OCI-M1 (cell line): ENCODE measurements at places on chromosomes 5 and 9.

- DNase-seq: no peak
These were observed 124.4 kb upstream of the MSX2 start for GRCh38 chr5:174599992-174600391.

GRCh38 chr5:33281431-33281843, 159.3 kb upstream of the TARS1 start:
- no peak for DNase-seq

GRCh38 chr9:89719202-89719601, 114.4 kb downstream of the GADD45G start:
- DNase-seq: no peak

DNA sequence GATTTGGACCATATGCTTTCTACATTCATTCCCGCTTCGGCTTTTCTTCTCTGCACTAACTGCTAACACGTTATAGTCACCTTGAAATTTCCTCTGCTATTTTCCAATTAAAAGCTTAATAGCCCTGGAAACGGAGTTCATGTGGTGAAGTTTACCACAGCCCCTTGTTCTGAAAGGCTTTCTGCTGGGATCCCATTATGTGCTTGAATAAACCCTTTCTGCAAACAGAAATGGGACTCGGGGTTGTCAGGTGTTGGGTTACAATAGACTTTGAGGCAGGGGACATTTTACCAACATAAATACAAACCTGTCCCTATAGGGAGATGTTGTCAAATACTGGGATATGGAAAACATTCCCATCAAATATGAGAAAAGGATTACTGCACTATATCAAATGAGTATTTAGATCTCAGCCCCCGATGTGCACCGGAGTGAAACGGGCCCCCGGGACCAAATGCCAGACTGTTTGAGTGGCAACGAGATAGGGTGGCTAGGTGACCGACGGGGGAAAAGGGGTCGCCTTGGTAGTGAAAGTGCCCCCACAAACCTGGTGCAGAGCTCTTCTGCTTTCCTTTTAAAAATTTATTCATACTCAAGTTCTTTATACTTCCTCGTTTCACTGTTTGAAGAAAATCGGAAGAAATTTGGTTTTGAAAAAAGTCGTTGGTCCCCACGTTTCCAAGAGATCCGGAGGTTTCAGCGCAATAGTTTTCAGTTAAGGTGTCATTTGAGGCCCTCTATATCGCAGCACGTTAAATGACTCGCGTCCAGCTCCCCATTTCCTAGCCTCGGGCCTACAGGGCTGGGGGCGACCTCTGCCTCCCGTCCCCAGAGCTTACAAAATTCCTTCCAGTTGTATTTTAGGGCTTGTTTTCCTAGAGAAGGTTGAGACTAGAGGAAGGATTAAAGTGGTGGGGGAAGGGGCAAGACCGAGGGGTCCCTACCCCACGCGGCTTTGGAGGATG, 2.1 kb upstream of the DMRT3 start:
- no peak for DNase-seq

DNA sequence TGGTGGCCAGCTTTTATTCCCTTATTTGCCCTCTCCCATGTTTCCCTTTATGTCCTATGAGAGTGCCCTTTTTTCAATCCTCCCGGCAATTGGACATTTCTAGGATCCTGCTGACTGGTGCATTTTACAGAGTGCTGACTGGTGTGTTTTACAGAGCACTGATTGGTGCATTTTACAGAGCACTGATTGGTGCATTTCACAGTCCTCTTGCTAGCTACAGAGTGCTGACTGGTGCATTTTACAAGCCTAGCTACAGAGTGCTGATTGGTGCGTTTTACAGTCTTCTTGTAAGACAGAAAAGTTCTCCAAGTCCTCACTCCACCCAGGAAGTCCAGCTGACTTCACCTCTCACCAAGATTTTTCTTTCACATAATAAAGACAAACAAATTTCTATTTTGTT, 15.4 kb upstream of the FANCC start:
- DNase-seq: no peak

DNA sequence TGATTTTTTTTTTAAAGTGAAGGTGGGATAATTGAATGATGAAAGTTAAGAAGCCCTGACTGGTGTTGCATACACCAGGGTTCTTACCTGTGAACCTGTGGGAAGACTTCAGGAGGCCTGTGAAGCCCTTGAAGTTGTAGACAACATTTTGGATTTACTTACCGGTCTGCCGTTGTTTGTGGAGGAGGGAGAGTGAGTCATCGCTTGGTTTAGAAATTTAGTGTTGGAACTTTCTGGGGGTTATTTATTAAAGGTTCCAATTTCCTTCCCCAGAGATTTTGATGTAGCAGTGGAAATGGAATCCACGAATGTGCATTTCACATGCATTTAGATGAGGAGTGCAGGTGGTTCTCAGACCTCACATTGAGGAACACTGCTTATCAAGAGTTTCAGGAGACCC, 49.6 kb downstream of the ARHGAP26 start:
- DNase-seq: no peak

DNA sequence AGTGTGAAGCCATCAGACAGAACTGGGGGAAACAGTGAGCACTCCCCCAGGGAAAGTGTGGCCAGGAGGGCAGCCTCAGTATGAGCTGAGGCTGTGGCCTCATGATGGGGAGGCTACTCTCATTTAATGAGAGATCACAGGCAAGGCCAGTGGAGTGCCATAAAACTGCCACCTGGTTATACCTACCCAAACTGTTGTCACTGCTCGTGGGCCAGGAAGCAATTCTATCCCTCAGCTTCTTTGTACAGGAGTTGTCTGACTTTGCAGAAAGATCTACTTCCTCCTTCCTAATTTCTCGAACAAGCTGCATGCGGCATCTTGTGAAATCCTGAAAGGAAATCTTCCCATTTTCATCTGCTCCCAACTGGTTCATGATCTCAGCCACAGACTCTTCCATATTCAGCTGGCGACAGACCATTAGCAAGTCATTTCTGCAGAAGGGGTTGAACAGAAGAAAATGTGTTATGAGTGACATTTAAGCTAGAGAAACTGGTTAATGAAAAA, 50.0 kb downstream of the TSSK1B start:
- DNase-seq: no peak

DNA sequence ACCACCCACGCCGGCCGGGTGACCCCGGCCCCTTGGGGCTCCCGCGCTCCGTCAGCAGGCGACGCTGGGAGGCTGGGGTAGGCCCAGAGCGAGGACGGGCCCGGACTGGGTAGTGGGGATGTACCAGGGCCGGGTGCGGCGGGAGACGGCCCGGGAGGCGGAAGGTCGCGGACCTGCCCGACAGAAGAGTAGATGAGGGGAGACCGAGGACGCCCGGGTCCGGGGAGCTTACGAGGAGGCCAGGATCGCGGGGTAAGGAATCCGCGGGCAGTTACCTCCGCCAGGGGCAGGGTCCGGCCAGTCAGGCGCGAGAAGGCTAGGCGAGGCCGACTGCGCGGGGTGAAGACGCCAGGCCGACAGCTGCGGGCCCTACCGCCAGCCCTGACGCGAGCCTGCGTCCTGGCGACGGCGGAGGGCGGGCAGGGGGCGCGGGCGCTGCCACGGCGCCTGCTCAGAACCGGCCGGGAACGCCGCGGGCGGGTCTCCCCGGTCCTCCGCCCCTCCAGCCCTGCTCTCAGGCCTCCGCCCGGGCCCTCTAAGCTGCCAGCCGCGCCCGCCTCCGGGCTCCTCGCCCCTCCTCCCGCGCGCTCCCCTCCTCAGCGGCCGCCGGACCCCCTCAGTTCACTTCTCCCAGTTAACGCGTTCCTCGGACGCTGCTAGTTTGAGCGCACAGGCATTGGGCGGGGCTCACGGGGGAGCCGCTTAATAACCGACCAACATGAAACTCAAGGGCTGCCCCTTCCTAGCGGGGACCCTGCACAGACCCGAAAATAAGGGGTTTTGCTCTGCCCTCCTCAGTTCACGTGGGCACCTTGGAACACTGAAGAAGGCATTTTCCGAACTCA, at the start of gene CPLANE1:
TSS of gene CPLANE1 (minus strand) at position 407 of the 845 bp plus-strand sequence. CDS start 1,678 bp downstream, outside the sequence.
- DNase-seq: no peak

GRCh38 chr5:109888989-109889388, 199.3 kb downstream of the MAN2A1 start:
- no peak for DNase-seq

DNA sequence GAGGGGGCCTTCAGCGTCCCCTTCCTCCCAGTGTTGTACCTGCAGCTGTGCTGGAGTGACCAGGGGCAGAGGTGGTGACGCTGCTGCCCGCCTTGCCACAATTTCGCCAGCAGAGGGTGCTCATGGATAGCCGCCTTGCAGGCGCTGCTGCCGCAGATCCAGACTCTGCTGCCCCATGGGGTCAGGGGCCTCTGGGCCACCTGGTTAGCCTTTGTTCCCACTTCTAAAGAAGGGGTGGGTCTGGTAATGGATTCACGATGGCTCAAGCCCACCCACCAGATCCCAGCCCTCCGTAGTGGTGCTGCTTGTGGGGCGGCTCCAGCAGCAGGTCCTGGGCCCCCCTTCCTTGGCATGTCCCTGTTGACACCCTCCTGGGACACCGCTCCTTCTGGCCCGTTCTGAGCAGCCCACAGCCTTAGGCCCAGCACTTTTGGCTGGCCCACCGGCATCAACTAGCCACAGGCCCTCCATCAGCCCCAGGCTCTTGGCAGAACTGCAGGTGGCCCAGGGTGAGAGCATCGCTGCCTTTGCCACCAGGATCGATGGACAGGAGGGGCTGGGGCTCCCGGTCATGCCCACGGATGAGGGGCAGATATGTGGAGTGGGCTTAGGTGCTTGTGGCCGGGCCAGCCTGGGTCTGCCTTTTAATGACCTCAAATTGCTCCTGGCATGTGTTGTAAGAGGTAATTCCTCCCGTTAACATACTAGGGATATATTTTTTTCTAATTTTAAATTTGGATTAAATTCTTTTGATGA, 57.2 kb downstream of the COL5A1 start:
- peak; percentile 62 for DNase-seq

- peak; percentile 87 for DNase-seq
These were observed 753 bp downstream of the FANCC start for GRCh38 chr9:95316794-95317118.

DNA sequence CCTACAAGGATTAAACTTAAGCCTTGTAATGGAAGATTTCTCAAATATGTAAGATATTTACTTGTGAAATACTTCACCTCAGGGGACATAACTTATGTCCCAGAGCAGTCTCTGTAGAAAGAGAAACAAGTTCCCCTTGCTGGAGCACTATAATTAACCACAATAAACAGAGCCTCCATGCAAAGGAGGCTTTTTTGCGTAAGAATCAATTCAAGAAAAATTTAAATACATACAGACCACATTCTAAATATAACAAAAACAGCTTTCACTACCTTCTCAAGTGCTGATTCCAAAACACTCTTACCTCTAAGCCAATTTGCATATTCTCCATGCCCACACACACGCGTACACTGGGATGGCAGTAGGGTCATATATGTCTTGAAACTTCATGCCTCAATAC, 30.7 kb upstream of the CCNB1 start:
- no peak for DNase-seq

GRCh38 chr5:87074934-87075541, 192.6 kb upstream of the RASA1 start:
- DNase-seq: peak; percentile 17

- no peak for DNase-seq
These were observed 214.0 kb downstream of the ENC1 start for GRCh38 chr5:74426506-74426905.

DNA sequence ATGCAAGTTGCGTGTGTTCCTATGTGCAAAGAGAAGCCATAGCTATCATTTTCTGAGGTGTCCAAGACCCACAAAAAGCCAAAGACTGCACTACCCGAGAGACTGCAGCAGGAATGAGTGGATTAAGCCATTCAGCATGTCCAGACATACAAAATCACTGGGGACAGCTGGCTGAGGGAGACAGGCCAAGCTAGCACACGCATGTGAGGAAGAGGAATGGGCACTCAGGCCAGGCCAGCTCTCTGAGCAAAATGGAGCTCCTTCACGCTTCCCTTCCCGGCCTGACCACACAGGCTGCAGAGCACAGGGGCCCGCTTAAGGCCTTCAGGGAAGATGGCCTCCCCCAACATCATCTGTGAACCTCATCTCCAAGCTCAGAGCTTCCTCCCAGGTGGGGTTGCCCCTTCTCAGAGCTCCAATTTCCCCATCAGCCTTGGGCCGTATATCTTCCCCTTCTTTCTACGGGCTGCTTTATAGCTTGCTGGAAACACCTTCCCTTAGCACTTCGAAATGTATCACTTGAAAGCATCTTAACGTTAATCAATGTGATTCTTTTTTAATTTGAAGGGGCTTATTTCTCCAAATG, 8.4 kb downstream of the DCANP1 start:
- no peak for DNase-seq

GRCh38 chr5:132474881-132475496, 15.6 kb downstream of the IRF1 start:
- DNase-seq: no peak

GRCh38 chr5:33206962-33207506, 233.7 kb upstream of the TARS1 start:
- no peak for DNase-seq

DNA sequence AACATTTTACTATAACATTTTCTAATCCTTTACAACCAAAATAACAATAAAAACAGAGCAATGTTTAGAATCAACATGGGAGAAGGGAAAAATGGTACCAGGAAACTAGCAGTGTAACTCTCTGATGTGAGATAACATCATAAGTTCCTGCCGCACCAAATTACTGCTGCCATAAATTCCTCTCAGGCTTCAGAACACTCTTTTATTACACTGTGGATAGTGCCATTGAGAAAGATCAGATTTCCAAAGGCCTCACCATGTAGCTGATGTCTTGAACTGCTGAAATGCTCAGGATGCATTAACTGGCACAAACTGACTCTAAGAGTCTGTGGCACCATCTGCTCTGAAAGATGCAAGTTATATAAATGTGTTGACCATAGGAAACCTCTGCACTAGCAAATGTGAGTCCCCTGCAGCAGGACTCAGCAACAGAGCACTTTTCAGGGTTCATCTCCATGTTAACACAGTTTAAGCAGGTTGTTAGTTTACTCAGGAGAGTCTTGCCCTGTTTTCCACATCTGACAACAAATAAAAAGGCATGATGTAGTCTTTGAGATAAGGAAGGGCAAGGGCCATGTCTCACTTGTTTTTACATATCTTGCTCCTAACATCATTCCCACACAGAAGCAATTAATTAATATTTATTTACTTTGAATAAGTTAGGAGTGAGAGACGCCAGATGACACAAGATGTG, 218.1 kb downstream of the CETN3 start:
- no peak for DNase-seq

DNA sequence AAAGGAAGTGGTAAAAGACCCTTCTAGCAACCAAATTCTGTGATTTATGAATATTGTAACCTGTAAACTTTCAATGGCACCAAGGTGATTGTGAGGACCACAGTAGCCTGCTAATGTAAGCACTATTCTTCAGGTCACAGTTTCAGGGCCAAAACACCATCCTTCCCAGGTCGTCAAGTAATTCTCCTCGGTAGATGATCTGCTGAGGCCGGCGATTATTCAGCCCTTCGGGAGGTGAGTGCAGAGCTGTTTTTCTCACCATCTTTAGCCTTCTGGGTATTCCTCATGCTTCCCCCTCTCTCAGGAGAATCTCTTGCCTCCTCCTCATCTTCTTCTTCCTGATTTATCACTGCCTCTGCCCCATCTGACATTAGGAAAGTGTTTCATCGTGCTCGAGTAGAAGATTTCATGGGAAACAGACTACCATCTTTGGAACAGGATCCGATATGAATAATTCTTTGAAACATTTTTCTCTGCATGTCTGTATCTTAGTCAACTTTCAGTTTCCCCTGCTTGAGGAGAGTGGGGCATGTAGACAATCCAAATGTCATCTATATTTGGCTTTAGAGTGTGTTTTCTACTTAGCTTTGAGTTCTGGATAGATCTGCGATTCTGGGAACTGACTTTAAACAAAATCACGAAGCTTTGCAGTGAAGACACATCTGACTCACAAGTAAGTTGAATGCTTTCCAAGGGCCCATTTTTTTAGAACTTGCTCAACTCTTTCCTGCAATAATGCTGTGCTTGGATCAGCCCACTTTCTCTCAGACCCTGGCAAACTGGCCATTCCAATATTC, 173.9 kb downstream of the AOPEP start:
- DNase-seq: no peak
